Effector CD4-positive, alpha-beta T cell (primary cell): ENCODE measurements at places on chromosomes 6 and 20.

GRCh38 chr6:135858931-135859330 is 7.4 kb downstream of the PDE7B start:
- no peak for DNase-seq

- DNase-seq: no peak
Measured at GRCh38 chr20:15900443-15900842, 672.8 kb downstream of the KIF16B start.

DNA sequence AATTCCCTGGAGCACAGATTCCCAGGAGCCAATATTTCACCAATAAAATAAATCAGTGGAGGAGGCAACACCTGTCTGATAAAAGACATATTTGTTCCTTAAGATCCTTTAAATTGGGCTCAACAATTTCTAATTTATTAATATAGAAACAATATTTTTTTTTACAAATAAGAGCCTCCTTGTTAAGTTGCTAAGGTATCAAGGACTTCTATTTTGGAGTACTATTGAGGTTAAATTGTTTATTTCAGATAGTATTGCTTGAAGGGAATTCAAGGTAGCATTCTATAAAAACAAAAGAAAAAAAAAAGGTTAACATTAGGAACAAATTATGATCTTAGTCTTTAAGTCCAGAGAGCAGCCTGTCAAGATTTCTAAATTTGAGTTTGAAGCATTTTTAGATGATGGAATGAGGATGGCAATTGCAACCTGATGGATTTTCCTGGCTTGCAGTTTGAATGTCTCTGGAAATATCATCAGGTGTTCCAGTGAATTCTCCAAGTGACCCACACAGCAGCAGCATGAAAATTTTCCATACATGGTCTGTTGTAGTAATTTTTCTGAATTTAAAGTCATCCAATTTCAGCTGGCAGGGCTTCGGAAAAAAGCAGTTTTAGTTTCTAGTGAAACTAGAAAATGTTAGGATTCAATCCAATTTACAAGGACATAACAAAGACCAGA is 19.3 kb upstream of the NCR2 start:
- DNase-seq: no peak

GRCh38 chr6:4883298-4883697 is 107.1 kb downstream of the CDYL start:
- no peak for DNase-seq
